ENCODE measurements at places on chromosomes 3 and 15. TPM values are rescaled to one million over a fixed set of nuclear protein-coding genes. Genes with fewer than 3 reads are reported as not detected.

NTRK3 gene
- not detected for total RNA-seq

TM6SF1 gene
- not detected for total RNA-seq

NR2F2 gene
- 158 TPM for total RNA-seq

TRIM42 gene
- not detected for total RNA-seq

DLL4 gene
- not detected for total RNA-seq

PLA2G4B gene
- total RNA-seq: 6.8 TPM

TMCO5A gene
- not detected for total RNA-seq

PPM1M gene
- 7.1 TPM for total RNA-seq

CELSR3 gene
- total RNA-seq: 28.5 TPM

SLC28A2 gene
- not detected for total RNA-seq

FGF12 gene
- 15.7 TPM for total RNA-seq

SCG5 gene
- not detected for total RNA-seq

FOXP1 gene
- 82.8 TPM for total RNA-seq

SI gene
- not detected for total RNA-seq

C2CD4B gene
- total RNA-seq: 18.8 TPM

CLDN11 gene
- total RNA-seq: 8.7 TPM

GPR171 gene
- total RNA-seq: not detected

NPHP3 gene
- total RNA-seq: 40.3 TPM

SLC9C1 gene
- total RNA-seq: not detected

CADM2 gene
- 0.71 TPM for total RNA-seq

DNAH1 gene
- 13.1 TPM for total RNA-seq

TGM5 gene
- total RNA-seq: not detected

IREB2 gene
- 83.2 TPM for total RNA-seq

DAZL gene
- not detected for total RNA-seq

EPHB3 gene
- 2.8 TPM for total RNA-seq

SRP14 gene
- 96.5 TPM for total RNA-seq

LSAMP gene
- total RNA-seq: 0.90 TPM

ST8SIA2 gene
- total RNA-seq: not detected

LRRC31 gene
- 2.8 TPM for total RNA-seq

TIMP4 gene
- total RNA-seq: 0.28 TPM

KLHL25 gene
- 16.0 TPM for total RNA-seq

ASB14 gene
- 0.40 TPM for total RNA-seq

ROPN1 gene
- not detected for total RNA-seq

RBPMS2 gene
- 1.4 TPM for total RNA-seq

MST1R gene
- total RNA-seq: 218 TPM

CIDEC gene
- total RNA-seq: 0.71 TPM

BCL2A1 gene
- total RNA-seq: not detected

LRRC15 gene
- total RNA-seq: not detected

ZNF717 gene
- total RNA-seq: 15.6 TPM

ACTC1 gene
- not detected for total RNA-seq

All from Calu3 (cell line).